ENCODE measurements at places on chromosomes 4 and X.

DNA sequence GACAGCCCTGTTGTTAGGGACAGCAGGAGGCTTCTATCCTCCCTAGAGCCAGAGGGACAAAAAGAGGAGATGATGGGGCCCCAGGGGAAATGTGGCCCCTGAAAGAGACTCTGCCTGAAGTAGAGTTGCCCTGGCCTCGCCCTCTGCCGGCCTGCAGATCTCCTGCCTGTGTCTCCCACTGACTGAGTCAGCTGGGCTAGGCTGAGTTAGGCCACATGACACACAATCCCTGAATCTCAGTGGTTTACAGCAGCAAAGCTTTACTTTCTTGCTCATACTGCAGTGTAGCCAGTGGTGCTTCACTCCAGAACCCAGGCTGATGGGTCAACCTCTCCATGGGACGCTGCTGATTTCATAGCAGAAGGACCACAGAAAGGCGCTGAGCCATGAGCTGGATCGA lies 23.5 kb downstream of the DRD5 start:
- no peak for DNase-seq

DNA sequence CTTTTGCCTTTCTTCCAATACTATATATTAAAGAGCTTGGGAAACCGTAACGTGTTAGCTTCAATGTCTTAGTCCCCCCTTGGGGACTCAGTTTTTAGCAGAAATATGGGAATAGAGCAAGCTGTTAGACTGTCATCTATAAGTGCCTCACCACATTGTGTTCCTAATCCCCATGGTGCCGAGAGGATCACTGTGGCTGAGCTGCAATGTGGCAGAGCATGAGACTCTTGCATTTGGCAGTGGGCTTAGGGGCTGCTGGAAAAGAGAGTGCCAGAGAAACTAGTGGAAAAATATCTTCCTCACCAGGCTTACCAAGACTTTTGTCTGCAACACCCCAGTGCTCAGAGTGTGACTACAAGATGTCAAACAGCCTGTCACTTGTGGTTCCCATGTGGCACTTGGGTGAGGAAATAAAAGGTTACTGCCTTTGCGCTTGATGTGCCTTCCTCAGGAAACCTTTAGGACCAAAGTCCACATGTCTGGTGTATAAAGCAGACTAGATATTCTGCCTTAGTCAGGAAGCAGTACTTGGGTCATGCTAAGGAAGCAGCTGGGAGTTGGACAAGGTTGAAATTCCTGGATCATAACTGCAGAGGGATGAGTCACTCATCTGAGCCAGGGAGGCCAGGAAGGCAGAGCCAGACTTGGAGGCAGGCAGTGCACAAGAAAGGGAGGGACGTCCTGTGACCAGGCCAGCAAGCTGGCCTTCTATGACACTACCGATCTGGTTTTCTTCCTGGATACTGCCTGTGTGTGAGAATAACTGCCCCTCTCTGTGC lies 9.7 kb upstream of the MAGEA4 start:
- no peak for DNase-seq

DNA sequence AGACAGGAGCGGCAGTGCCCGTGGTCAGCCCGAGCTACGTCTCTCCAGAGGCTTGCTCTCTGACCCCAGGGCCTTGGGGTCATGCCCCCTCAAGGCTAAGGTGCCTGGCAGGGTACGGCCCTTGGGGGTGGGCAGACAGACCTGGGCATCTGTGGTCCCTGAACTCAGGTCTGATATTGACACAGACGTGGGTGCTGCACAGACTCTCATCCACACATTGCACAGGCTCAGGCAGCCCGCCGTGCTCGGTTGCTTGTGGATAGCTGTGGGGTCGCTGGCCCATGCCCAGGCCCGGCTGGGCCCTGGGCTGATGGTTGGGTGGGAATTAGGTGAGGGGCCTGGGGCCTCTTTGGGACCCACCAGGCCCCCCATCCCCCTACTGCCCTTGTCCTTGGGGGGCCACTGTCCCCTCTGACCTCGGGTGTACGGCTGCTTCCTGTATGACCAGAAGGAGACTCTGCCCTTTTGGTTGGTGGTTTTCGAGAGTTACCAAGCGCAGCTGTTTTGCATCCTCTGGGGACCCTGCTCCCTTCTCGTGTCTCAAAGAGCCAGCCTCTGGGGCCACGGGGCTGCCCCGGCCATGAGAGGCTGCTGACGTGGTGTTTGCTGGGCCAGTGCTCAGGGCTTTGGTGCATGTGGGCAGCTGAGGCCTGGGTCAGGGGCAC lies 10.1 kb downstream of the FGFRL1 start:
- DNase-seq: no peak

GRCh38 chr4:6873291-6873690 lies 36.3 kb upstream of the TBC1D14 start:
- DNase-seq: no peak

- DNase-seq: no peak
These were observed 889.7 kb downstream of the PDHA2 start for GRCh38 chr4:96729641-96730040.

GRCh38 chr4:88865466-88865865 lies 167.8 kb upstream of the NAP1L5 start:
- DNase-seq: no peak

DNA sequence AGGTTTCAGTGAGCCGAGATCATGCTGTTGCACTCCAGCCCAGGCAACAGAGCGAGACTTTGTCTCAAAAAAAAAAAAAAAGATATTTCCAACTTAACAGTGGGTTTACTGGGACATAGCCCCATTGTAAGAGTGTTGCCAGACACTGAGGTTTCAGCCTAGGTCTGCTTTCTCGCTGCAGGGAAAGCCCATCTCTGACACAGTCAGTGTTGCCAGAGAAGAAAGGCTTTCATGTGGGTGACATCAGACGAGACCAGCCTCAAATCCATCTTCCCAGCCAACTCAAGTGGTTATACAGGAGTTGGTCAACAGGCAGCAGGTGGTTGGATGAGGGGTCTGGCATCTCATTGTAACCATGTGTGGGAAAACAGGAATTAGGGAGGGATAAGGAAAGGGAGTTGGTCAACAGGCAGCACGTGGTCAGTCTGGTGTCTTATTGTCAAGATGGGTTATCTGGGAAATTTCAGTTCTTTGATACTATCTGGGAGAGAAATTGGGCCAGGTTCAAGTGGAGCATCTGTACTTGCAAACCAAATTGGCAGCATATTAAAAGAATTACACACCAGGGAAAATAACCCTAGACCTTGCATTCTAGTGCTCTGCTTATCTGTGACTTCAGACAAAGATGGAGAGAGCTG lies 41.1 kb downstream of the NELFA start:
- no peak for DNase-seq

- DNase-seq: no peak
These were observed 222.1 kb upstream of the RPL34 start for GRCh38 chr4:108398316-108398715.

DNA sequence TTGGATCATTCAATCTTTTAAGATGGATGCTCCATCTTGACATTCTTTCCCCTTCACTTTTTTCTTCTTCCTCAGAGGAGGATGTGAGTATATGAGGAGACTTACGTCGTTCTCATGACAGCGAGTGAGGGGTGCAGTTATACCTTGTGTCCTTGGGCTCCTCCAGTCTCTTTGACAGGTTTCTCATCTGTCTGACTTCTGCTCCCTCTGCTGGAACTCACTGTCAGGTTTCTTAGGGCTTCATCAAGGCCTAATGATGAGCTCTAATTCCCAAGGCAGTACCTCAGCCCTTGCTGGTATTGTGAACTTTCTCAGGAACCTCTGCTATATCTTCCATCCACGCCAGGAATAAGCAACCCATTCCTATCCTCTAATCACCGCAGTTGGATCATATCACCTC lies 237.8 kb upstream of the ADGRL3 start:
- DNase-seq: no peak

GRCh38 chrX:115023139-115023538 lies 5.7 kb upstream of the IL13RA2 start:
- DNase-seq: no peak

DNA sequence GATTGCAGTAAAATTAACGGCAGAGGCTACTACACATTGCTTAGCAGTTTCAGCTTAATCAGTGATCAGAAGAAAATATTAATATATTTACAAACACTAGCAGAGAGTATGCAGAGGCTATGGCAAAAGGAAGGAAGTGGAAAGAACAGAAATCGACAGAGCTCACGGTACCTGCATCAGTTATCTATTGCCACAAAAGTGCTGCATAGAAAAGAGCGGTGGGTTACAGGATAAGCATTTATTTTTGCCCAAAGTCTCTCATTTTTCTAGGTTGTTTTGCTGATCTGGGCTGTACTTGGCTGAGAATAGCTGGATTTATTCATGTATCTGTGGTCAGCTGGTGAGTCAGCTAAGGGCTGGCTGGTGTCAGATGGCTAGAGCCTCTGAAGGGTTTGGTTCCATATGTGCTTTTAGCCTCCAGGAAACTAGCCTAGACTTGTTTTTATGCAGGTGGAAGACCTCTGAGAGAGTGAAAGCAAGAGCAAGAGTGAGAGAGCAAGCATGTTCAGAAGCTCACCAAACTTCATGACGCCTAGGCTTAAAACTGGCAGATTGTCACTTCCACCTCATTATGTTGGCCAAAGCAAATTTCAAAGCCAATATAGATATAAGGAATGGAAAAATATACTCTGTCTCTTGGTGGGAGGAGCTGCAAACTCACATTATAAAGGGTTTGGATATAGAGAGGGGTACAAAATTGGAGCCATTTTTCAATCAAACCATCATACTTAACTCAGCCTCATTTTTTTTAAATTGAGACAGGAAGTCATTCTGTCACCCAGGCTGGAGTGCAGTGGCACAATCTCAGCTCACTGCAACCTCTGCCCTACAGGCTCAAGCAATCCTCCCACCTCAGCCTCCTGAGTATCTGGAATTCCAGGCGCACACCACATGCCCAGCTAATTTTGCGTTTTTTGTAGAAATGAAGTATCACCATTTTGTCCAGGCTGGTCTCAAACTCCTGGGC lies 153.2 kb upstream of the RPL34 start:
- peak; percentile 41 for DNase-seq

GRCh38 chr4:183098723-183099536 lies at the start of gene WWC2:
WWC2 (plus strand) TSS chr4:183099257; CDS start chr4:183099492, 235 bp downstream.
- peak; percentile 24 for DNase-seq

DNA sequence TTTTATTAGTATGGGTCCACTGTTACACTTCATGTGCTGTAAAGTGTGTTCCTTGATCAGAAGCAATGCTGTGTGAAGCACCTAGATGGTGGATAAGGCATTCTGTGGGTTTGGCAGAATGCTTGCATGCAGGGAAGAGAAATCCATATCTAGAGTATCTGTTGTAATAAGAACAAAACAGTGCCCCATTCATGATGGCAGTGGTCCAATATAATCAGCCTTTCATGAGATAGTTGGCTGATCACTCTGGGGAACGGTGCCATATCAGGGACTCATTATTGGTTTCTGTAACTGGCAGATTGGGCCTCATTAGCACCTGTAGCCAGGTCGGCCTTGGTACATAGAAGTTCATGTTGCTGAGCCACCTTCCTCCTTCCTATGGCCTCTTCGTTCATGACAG lies 28.7 kb downstream of the STIM2 start:
- no peak for DNase-seq

- DNase-seq: no peak
These were observed 111.9 kb upstream of the CBR4 start for GRCh38 chr4:169121861-169122382.

- no peak for DNase-seq
These were observed 10.1 kb upstream of the ERAS start for GRCh38 chrX:48816014-48816810.

DNA sequence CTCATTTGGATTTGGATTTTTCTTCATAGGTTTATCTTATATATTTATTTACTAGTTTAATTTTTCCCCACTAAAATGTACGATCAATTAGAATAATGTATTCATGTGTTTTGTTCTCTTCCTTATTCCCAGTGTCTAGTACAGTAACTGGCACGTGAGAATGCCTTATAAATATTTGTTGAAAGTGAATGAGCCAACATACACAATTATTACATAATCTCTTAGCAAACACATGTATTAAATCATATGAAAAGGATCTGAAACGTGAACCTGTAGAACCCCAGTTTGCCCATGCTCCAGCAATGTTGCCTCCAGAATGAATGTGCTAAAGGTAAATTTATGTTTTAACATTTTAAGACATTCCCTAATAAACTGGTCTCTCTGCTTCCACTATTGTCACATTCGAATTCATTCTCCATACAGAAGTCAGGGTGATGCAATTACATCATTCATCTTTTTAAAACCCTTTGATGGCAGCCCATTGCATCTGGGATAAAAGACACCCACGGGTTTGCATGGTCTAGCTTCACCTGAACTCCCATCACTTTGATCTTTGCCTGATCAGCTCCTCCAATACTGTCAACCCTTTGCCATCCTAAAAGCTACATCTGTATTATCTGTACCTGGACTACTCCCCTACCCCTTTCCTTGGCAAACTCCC lies 30.7 kb upstream of the AREG start:
- no peak for DNase-seq

GRCh38 chr4:176230836-176231235 lies 35.5 kb upstream of the SPATA4 start:
- no peak for DNase-seq
